ENCODE measurements at places on chromosomes 7 and 10.

GRCh38 chr10:105707603-105708002, 1066.5 kb downstream of the SORCS3 start:
- DNase-seq: no peak

DNA sequence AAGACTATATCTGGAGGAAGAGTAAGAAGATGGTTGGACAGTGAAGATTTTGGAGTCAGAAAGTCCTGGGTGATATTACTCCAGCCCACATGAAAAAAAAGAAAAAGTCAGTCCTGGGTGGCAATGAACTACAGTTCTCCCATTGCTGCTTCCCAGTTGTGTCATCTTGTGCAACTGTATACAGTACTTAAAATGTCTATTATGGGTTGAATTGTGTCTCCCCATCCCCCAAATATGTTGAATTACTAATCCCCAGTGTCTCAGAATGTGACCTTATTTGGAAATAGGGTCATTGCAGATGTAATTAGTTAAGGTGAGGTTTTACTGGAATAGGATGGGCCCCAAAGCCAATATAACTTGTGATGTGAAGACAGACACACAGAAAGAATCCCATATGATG, 15.6 kb downstream of the SEC23IP start:
- DNase-seq: no peak

DNA sequence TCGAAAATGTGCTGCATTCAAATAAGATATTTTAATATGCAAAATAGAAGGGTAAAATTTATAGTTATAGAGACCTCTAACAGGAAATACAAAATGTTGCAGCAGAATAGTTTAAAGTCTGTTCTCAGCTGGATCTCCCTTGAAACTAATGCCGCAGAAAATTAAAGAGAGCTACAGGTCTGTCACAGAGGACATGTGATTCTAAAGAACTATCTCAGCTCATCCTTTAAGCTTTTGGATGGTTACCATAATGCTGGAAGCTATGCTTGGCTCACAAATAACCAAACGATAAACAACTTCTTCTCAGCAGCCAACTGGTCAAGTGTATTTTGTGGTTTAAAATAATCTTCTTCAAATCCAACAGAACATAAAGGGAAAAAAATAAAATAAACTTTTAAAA, 353.0 kb downstream of the PARD3 start:
- DNase-seq: no peak

- DNase-seq: no peak
Observed at GRCh38 chr10:110350812-110351211, 46.1 kb upstream of the SMNDC1 start.

DNA sequence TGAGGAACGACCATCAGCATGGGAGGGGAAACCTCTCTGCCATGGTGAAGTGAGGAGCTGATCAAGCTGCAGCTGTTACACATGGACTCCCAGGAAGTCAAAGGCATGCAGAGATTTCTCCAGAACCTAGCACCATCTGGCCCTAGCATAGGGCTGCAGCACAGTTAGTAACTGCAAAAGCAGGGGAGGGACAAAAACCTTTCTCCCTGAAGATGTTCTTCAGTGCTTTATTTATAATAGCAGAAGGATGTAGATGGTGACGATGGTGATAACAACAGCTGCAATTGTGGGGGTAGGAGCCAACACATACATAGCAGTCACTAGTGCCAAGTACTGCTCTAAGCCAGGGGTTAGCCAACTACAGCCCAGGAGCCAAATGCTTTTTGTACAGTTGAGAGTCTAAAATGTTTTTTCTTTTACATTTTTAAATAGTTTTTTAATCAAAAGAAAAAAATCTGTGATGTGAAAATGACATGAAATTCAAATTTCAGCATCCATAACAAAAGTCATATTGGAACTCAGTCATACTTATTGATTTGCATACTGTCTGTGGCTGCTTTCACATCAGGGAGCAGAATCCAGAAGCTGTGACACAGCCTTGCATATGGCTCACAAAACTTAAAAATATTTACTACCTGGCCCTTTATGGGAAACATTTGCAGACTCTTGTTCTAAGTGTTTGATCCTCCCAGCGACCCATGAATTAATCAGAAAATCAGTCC, 299.5 kb downstream of the ELMO1 start:
- no peak for DNase-seq

- DNase-seq: no peak
Observed at GRCh38 chr10:44398747-44399658, 14.1 kb upstream of the CXCL12 start.

DNA sequence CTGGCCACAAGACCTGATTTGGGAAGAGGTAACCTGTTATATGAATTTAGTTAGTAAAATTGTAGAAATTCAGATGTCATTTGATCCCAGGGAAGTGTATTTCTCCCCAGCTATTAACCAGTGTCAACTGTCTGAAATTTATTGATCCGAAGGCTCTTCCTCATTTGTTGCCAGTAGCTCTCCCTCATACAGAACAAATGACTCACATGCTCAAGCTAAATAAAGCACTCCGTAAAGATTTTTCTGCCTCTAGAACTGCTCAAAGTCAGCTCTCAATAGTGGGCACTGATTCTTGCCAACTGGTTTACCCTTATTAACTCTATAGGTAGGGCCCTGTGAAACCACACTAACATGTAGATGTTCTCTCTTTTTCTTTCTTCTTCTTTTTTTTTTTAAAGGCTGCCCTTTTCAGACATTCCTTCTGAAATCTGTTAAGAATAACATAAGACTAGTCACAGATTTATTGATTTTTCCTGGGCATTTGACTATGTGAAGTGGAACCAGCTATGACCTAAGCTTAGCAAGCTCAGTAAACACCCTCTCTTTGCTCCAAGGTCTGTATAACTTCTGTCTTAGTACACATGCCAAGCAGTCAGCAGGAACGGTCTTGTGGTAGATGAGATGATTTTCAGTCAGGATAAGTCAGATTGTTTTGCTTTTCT, 21.8 kb downstream of the RPA3 start:
- no peak for DNase-seq

GRCh38 chr10:121027371-121027770, 176.2 kb downstream of the WDR11 start:
- DNase-seq: peak; percentile 45

GRCh38 chr10:16856092-16856491, 38.9 kb upstream of the RSU1 start:
- DNase-seq: no peak

DNA sequence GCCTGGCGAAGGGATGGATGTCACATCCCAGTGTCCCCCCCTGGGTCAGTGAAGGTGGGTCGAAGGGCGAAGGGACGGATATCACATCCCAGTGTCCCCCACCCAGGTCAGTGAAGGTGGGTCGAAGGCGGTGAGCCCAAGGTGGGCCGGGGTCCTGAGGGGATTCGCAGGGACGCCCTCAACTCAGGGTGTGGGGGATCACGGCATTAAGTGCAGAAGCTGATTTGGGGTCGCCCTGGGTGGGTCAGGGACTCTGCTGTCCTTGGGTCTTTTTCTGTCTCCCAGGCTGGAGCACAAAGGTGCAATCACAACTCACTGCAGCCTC, 21.9 kb downstream of the ADAP1 start:
- DNase-seq: no peak

DNA sequence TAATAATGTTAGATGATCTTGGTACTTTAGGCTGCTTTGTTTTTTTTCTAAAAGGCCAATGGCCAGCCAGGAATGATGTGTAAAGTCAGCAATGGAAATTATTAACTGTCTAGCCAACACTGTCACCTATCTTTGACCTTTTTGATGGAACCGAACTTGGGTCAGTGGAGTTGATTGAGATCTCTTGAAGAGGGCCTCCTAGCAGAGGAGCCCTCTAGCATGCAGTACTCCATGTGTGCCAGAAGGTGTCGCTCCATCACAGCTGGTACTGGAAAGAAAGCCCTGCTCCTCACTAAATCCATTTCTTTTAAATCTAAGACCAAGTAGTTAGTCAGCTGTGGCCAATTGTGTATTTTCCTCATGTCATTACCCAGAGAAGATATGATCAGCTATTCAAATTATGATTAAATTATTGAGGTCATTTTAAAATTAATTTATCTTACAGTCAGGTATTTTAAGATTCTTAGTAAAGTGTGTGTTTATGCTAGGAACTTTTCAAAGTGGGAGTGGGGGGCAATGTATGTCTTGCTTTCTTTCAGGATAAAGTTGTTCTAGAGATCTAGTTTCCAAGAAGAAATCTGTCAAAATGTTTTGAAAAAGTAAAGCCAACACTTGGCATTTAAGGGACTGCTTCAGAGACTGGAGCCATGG, 33.1 kb upstream of the CROT start:
- peak; percentile 62 for DNase-seq

All from D341Med (cell line).